ENCODE measurements at places on chromosomes 6 and 20.

GRCh38 chr6:53724501-53724900, 58.9 kb upstream of the KLHL31 start:
- DNase-seq = no peak

DNA sequence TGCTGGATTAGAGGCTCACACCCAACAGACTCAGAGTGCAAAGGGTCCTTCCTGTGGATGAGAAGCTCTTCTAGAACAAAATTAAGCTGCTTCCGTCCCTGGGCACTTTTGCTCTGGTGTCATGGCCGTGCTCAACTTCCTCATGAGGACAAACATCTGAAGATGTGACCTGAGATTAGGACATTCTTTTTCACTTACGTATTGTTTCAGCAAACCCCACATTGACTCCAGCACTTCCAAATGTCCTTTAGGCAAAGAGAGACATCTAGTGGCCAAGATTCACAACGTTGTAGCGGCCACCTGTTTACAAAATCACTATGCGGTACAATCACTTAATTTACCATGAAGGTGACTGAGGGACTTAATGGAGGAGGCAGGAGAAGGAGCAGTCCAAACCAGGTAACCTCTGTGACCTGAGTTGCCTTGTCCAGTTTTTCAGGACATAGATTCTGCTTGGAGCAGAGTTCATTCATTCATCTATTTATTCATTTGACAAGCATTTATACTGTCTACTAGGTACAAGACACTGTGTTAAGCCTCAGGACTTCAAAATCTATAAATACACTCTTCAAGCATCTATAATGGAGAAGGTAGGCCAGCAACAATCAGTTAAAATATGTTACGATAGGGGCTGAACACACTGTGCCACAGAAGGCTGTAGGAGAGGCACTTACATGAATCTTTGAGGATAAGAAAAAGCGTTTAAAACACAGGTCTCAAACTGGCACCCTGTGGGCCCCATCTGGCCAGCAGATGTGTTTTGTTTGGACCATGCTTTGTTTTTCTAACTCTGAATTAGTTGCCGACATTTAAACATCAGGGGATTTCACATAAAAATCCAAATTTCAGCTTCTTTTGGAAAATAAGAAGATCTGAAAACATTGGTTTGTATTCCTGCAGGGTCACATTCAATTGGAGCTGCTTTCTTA, 5.6 kb upstream of the ADGRF1 start:
- no peak for DNase-seq

GRCh38 chr6:69063401-69063800, 428.3 kb downstream of the ADGRB3 start:
- no peak for DNase-seq

DNA sequence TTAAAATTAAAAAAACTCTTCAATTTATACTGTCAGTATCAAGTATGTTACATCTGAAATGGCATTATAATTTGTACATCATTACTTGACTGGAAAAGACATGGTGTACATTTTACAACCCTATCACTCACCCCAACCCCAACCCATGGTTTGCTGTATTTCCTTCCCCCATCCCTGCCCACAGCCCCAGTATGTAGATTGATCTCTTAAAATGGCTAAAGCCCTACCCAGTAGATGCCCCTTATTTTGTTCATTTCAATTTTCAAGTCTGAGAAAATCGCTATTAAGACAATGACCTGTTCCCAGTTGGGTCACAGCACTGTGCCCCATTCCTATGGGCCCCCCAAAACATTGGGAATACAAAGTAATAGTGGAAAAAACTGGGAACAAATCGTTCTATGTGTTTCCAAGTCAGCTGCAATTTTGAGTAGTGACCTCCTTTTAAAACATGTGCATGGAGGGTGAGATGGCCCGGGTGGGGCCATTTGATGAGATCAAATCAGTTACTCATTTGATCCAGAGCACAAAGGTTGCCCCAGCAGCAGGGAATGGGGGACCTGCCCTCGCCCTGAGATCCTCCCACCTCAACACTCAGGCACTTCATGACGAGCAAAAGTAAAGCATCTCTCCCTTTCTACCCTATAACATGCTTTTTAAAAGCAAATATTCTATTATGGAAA, 13.3 kb downstream of the EZR start:
- no peak for DNase-seq

GRCh38 chr20:50605136-50605535, 86.2 kb downstream of the RIPOR3 start:
- no peak for DNase-seq

DNA sequence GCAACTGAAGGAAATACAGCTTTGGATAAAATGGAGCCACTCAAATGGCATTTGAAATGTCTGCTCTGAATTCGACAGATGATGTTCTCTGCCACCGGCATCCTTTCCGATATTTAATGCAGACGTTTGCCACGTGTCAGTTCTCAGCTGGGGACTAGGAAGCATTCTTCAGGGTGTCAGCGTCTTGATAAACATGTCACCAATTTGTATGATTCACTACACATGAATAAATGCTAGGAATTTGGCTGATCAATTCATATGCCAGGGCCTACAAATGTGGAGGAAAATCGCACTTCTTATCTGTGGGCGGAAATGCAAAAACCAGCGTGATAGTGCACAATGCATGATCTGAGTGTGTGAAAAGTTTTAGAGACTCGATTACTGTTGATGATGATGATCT, 169.5 kb downstream of the SLC24A3 start:
- no peak for DNase-seq

- DNase-seq = no peak
Observed at GRCh38 chr20:46698788-46699187, 9.5 kb upstream of the TP53RK start.
